ENCODE measurements at places on chromosomes 1 and 21.
A peak's percentile ranks its signal among the peaks of the same experiment; 100 is the strongest.

DNA sequence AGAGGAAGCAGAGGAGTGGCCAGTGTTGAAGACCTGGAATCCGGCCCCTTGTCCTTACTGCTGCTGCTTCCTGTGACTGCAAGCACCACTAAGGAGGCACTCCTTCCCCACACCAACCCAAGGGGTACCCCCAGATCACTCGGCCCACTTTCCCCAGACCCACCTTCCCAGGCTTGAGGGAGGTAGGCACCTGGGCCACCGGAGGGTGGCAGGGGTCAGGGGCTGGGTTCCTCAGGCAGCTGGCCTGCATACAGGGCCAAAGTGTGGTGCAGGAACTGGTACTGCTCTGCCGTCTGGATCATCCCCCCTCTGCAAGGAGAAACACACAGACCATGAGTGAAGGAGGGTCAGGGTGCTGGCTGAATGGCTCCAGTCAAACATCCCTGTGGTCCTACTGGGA, 3.9 kb upstream of the ARL8A start:
- DNase-seq: no peak

DNA sequence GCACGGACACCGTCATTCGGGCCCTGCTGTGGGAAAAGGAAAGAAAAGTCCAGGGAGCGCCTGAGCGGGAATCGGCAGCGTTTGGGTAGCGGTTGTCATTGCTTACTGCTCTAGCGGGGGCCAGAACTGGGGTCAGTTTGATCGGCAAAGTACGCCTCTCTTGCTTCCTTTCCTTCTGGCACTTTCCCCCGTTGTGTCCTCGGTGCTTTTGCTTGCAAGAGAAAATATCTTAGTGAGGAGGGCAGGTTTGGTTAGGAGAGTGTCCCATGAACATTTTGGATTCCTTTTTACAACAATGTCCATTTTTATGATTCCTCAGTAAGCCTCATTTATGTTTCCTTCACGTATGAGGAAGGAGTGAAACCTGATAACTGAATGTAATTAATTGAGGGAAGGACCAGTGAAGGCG, 670 bp downstream of the ST3GAL3 start:
- DNase-seq: no peak

GRCh38 chr1:172480431-172480830, 36.6 kb upstream of the PIGC start:
- no peak for DNase-seq

DNA sequence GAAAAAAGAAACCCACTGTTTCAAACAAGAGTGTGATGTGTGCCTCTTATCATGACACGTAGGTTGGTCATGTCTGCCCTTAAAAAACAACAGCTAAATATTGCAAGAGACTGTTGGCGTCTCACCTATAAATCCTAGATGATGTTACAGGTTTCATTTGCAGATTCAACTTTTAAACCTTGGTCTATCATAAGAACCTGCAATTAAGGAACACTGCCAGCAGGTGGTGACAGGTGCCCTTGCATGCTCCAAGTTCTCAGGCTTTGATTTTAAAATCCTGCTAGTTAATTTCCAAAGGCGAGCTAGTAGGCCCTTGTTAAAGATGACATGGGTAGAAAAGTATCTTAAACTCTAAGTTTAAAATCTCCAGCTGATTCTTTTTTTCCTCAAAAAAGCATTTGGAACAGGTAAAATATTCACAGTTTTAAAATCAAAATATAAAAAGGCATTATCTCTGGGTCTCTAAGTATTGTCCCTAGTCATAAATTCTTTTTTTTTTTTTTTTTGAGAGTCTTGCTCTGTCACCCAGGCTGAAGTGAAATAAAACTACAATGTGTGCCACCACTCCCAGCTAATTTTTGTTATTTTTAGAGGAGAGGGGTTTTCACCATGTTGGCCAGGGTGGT, 39.1 kb downstream of the CLSTN1 start:
- DNase-seq: no peak

DNA sequence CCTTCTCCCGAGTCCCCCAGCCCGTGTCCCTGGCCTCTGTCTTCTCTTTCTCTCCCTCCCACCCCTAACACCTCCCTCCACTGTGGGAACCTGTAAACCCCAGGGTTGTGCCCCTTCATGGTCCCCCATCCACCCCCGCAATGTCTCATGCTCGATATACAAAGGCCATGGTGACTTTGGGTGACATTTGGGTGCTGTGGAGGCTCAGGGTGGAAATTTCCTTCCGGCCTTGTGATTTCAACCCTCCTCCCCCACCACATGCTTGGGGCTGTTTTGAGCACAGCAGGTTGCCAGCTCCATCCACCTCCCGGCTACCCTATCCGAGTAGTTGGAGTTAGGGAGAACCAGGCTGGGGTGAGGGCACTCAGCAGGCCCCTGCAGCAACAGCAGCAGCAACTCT, 25.7 kb upstream of the VPS13D start:
- no peak for DNase-seq

DNA sequence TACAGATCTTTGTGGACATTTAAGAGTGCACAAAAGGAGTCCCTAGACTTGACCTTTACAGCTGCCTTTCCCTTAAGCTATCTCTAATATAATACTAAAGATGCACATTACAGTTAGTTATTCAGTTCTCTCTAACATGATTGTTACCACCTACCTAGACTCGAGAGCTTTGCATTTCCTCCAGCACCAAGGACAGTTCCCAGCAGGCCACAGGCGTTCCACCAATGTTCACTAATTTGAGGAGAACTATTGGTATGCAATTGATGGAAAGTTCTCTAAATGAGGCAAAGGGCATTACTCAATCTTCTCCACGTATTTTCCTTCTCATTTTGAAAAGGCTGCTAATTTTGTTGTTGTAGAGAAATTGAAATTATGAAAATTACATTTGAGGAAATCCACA, 5.4 kb upstream of the NTNG1 start:
- no peak for DNase-seq

- no peak for DNase-seq
Measured at GRCh38 chr1:27353166-27353565, 11.3 kb downstream of the SYTL1 start.

GRCh38 chr1:239247285-239247684, 139.1 kb upstream of the CHRM3 start:
- DNase-seq: no peak

DNA sequence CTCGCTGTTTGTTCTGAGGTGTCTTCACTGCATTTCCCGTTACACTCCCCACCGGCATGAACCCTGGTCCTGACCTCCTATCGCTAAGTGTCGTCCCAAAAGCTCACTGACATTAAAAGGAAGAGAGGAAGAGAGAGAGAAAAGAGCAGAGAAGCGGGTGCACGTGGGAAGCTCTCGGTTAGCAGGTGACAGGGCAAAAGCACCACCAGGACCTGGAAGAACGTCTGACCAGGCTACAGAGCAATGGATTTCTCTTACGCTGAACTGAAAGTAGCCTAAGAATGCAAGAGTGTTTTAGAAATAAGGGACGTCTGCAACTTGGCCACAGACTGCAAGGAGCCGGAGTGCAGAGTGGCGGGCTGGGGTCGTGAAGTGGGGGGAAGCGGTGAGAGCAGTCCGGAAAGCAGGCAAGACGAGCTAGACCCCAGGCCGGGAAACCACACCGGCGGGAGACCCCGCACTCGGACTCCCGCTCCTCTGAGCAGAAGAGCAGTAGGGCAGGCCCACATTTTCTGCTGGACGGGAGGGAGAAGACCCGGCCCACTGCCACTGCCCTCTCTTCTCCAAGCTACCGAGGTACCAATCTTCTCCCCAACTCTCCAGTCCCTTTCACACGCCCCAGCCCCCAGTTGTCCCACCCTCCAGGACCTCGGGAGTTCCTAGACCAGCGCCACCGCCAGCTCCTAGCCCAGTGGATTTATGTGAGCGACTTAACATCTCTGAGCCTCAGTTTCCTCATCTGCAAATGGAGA, 8.3 kb upstream of the MPZL1 start:
- DNase-seq: no peak

- no peak for DNase-seq
Measured at GRCh38 chr1:30524840-30525617, 198.4 kb downstream of the MATN1 start.

- DNase-seq: no peak
Measured at GRCh38 chr1:197933647-197934046, 16.5 kb downstream of the LHX9 start.

- no peak for DNase-seq
Measured at GRCh38 chr1:36134505-36135329, 9.7 kb upstream of the COL8A2 start.

DNA sequence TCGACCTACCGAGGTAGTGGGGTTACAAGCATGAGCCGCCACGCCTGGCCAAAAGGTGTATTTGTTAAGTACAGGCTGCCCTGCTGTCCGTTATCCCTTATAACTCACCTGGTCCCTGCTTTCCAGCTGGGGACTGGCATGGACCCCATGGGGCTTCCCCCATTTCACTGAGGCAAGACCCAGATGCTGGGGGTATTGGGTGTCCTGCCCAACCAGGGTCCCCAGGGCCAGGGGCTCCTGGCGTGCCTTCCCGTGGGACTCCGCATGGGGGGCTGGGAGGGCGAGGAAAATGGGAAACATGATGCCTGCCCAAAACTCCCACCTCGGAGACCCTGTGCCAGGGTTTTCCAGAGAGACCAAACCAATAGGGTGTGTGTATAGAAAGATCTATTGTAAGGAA, 64.4 kb downstream of the FAAP20 start:
- peak; percentile 67 for DNase-seq

- DNase-seq: no peak
Measured at GRCh38 chr1:155910621-155911121, 478 bp downstream of the RIT1 start.

DNA sequence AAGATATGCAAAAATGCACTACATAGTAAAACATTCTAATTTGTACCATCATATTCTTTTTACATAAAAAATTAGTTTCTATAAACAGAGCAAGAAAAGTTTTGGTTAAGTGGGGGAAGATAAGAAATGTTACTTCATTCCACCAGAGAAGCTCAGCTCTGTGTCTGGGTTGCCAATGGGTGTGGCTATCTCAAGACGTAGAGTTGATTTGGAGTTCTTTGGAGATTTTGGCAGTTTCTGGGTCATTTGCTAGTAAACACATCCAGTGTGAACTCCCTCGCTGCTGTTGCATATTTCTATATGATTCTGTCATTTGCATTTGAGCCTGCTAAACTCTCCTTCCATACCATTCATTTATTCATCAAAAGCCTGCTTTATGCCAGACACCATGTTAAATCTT, 7.2 kb downstream of the RGL1 start:
- DNase-seq: no peak

- no peak for DNase-seq
Measured at GRCh38 chr1:160204526-160205241, 500 bp upstream of the PEA15 start.

GRCh38 chr1:27359822-27360158, 7.0 kb downstream of the MAP3K6 start:
- peak; percentile 63 for DNase-seq

- DNase-seq: no peak
Measured at GRCh38 chr1:1411626-1412025, 4.5 kb upstream of the MRPL20 start.

GRCh38 chr1:109482242-109482641, 1.5 kb upstream of the ATXN7L2 start:
- no peak for DNase-seq

- no peak for DNase-seq
Measured at GRCh38 chr21:45488931-45489721, 53.1 kb downstream of the SLC19A1 start.

DNA sequence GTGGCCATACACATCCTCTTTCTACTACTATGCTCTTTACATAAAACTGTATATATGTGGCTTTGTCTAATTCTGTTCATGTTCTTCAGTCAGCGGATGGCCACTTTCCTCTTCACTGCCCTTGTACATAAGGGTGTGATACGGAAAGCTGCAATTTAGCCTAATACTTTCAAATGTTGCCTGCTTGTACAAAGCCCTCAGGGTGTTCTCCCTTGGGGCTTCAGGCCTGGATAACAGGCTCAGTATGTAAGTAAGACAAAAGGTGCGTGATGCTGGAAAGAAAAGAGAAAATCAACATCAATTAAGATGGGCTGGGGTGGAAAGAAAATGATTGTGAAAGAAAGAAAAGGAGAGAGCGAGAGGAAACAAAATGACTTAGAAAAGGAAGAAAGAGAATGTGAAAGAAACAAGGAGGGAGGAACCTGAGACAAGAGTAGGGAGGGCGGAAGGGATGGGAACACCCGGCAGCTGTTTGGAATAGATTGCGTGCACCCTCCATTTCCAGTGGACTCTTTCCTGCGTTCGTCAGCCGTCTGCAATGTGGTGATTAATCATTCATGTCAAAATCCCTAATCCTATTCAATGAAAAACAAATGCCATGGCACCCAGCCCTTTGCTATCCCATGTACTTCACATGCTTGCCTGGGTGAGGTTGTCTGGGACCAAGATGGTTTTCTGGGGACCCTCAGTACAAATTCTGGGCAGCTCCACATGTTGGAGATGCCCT, 553.6 kb downstream of the NUF2 start:
- DNase-seq: no peak

- DNase-seq: no peak
Measured at GRCh38 chr1:218345673-218346390, 696 bp downstream of the TGFB2 start.

DNA sequence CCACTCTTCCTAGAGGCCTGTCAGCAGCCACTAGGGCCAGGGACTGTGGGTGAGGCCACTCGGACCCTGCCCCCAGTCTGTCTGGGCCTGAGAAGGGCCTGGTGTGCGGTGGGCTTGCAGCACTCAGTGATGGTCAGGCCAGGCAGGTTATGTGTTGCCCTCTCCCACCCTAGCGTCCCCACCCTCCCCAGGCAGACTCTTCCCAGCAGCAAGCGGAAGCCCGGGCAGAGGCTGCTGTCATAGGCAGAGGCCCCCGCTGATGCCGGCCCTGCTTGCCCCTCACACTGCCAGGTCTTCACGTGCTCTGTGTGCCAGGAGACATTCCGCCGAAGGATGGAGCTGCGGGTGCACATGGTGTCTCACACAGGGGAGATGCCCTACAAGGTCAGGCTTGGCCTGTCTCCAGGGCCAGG, 6.6 kb downstream of the ZBTB48 start:
- DNase-seq: no peak

DNA sequence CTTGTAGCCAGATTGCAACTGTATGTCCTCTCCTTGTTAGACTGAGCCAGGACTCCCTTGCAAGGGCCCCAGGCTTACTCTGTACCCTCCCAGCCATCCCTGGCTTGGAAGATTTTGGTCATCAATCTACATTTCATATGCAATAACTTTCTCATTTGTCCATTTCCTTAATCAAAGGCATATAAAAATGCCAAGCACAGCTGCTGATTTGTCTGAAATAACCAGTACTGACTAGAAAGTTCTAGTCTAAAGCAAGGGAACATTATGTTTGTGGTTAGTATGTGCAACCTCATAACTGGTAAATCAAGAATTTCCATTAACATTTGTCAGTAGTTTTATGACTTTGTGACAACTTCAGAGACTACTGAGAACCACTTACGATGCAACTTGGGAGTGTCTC, 370.2 kb downstream of the ST6GALNAC3 start:
- DNase-seq: no peak

GRCh38 chr1:224565186-224565585, 50.9 kb upstream of the CNIH3 start:
- DNase-seq: no peak
